ENCODE measurements at places on chromosomes 5 and 9.

DNA sequence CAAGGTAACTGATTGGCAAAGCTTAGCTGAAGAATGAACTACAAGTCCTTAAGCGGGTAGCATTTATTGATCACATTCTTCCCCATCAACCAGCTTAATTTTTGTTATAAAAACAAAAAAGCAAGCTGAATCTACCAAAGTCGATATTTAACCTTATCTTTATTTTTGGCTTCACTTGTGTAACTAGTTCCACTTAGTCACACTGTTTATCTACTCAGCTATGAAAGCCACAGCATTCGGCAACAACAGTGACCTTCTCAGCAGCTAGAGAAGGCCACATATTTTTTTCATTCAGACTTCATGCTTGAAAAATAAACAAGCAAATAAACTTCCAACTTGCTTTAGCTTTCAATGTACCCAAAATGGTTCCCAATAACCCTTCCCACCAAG lies 69.4 kb downstream of the KLHL3 start:
- DNase-seq = no peak

DNA sequence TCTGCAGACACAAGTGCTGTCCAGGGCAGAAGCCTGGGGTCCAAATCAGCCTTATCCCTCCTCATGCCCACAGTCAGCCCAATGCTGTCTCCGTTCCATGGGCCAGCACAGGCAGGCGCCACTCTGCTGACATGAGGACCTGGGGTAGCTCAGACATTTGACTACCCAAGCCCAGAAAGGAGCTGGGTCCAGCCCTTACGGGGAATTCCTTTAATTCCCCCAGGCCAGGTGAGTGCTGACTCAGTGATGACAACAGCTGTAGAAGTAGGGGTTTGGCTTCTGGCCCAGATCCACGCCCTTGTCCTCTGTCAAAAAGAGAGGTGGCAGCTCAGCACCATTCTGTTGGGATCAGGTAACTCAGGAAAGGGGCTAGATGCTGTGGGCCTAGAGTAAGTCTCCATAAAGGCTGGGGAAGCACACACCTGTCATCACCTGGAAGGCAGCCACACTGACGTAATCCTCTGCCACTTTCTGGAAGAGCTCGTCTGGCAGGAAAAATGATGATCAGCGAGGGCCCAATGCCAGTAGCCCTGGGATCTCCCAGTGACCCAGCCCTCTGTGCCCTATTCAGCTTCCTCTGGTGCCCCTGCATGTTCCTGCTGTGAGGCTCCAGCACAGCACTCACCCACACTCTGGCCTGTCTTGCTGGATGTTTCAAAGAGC lies 1.9 kb downstream of the RAB24 start:
- no peak for DNase-seq

DNA sequence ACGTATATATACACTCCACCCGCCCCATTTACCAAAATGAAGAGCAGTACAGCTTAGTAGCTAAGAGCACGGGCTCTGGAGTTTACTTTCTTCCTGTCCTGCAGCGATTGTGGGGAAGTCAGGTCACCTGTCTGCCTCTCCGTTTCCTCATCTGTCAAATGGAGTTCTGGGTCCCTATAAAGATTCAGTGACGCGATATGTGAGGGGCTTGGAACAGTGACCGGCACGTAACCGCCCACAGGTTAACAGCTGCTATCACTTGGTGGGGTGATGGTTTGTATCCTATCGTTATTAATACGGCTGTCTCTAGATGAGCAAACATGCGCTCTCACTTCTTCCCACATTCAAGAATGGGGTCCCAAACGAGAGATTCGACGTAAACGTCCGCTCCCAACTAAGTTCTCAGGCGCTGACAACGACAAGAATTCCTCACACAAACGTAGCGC lies 426 bp downstream of the FAM114A2 start:
- DNase-seq = peak; percentile 11

DNA sequence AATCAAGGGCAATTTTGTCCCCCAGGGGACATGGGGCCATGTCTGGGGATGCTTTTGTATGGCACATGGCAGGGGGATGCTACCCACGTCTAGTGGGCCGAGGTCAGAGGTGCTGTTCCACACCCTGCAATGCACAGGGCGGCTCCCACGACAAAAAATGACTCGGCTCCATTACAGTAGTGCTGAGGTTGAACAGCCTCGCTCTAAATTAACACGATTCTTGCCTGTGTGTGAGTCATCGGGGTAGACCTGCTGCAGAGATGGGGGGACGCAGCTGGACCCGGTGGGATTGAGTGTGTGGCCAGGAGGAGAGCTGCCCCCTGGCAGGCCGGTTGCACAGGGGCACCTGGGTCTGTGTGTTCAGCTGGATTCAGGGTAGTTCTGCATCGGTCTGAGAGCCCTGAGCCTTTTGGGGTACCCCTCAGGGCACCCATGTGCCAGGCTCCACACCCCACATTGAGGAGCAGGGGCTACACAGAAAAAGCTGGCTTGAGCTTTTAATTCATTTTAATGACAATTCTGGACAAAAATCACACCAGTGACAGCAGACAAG lies 20.0 kb upstream of the COL5A1 start:
- DNase-seq = no peak

DNA sequence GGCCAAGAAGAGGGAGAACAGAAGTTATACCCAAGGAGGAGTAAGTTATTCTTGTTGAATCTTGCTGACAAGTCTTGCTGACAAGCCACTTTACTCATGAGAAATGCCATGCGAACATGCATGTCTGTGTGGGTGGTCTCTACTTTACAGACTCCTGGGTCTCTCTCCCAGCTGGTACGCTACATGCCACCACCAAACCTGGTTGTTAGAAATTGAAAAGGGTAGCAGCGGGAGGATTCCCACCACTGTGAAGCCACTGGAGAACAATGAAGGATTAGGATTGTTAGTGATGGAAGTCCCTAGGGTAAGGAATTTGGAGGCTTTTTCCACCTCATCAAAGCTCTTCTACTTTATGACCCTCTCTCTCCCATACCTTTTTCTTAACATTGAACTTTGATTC lies 53.6 kb upstream of the GABRB2 start:
- no peak for DNase-seq

- DNase-seq = no peak
Measured at GRCh38 chr5:122880170-122880689, 34.8 kb downstream of the SNX24 start.

GRCh38 chr5:149679876-149680809 lies 50.0 kb upstream of the PPARGC1B start:
- no peak for DNase-seq

DNA sequence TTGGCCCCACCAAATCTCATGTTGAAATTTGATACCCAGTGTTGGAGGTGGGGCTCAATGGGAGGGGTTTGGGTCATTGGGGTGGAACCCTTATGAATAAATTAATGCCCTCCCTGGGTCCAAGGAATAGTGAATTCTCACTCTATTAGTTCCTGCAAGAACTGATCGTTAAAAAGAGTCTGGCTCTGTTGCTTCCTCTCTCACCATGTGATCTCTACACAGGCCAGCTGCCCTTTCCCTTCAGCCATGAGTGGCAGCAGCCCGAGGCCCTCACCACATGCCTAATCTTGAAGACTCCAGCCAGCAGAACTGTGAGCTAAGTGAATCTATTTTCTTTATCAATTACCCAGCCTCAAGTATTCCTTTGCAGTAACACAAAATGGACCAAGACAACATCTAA lies 106.0 kb downstream of the CAAP1 start:
- no peak for DNase-seq

DNA sequence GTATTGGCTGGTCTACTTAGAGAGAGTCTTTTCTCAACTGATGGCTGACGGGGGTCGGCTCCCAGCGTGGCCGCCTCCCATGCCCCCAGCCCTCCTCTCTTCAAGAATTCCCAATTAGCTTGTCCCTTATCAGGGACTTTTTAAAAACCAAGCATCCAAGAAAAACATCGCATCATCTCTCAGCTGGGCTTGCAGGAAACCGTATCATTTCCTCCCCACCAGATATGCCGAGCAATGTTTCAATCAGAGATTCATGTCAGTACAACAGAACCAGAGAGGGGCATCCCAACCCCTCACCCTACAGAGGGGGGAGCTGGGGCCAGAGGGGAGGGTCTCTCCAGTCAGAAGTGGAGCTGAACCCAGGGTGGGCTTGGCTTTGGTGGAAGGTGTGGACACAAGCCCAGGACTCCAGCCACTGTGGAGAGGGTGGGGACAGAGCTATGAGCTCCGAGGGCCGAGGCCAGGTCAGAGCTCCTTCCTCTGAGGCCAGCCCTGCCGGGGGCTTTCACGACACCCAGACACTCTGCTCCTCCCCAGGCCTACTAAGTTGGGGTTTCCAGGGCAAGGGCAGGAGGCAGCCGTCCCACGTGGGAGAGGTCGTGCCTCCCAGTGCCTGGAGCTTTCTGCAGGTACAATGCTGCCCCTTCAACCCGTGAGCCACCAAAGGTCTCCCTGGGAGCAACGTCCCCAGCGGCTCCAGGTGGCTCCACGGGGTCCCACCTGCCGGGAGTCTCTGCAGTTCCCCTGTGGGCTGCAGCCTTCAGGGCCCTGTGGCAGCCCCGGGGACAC lies 39.0 kb upstream of the TMEM250 start:
- no peak for DNase-seq

GRCh38 chr9:128885376-128885775 lies 3.4 kb downstream of the LRRC8A start:
- no peak for DNase-seq

- DNase-seq = no peak
Measured at GRCh38 chr5:112372543-112372942, 46.5 kb downstream of the EPB41L4A start.

GRCh38 chr9:33459115-33459514 lies 11.7 kb upstream of the AQP3 start:
- peak; percentile 29 for DNase-seq

DNA sequence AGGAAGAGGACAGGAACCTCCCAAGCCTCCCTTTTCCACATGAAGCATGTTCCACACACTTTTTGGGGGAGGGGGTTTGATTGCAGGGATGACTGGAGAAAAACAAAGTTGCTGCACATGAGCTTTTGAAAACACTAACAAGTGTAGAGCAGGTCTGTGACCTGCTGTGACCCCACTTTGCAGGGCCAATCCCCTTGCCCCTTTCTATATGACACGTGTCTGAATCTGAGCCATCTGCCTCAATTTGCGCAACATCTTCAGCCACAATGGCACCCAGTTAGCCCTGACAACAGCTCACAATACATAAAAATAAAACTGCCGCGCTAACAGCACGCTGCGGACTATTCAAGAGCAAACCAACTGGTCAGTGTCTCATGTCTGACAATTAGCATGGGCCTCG lies 227.8 kb upstream of the TBCA start:
- DNase-seq = no peak

- DNase-seq = no peak
Measured at GRCh38 chr5:60453186-60453976, 246.6 kb downstream of the DEPDC1B start.

GRCh38 chr9:1922026-1922425 lies 93.1 kb upstream of the SMARCA2 start:
- DNase-seq = no peak

DNA sequence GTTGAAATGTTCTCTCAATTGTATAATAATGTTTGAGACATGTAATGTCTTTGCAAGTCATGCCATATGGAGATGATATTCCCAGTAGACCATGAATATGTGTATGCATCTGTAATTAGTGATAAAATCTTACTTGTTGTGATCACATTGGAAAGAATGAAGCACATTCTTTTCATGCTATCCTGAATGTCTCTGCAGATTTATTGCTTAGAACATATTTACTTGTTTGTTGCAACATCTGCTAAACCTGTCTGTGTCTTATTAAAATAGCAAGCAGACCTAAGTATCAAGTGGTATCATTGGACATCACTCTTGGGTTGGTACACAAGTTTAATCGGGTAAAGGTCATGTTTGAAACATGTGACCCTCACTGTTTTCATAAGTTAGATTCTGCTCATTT lies 265.5 kb upstream of the CD180 start:
- no peak for DNase-seq

DNA sequence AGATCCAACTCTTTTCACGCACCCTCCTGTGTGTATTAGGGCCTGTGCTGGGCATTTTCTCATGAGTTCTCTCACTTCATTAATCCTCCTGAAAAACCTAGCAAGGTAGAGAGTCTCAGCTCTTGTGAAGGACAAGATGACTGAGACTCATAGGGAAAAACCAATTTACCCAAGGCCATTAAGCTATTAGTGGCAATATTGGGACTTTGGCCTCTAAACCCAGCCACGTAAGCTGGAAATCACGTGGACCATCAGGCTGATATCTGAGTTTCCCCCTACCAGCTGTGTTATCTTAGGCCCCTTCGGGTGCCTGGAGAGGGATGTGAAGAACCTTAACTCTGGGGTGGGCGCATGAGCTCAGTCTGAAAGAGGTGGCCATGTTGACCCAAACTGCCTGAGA lies 80.7 kb downstream of the ANKH start:
- DNase-seq = no peak

DNA sequence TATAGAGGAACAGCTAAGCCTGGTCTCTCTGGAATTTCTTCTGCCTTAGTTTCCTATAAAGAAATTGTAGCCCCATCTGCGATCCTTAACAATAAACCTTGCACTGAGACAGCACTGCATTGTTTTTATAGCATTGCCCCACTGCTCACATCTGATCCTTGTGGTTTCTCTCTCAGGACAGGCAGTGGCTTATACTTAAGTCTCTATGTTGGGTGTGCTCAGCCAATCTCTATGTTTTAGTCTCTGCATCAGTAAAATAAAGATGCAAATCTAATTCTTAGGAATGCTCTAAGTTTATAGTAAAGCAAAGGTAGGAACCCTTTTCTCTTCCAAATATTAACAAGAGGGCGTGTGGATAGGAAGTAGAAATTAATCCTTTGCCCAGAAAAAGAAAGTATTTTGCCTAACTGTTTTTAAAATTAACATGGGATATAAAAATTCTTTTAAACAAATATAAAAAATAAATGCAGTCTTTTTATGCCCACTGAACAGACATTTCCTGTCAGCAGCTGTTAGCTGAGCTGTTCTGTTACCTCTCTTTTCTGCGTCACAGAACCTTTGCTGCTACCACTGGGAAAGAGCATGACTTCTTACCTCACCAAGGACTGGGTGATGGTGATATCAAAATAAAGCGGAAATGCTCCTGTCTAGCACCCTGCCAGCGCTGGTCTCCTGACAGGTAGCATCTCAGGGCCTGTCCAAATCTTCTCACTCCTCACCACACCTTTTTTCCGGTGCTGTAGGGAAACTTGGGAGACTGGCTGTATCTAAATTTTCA lies 29.5 kb downstream of the MRPS27 start:
- no peak for DNase-seq

DNA sequence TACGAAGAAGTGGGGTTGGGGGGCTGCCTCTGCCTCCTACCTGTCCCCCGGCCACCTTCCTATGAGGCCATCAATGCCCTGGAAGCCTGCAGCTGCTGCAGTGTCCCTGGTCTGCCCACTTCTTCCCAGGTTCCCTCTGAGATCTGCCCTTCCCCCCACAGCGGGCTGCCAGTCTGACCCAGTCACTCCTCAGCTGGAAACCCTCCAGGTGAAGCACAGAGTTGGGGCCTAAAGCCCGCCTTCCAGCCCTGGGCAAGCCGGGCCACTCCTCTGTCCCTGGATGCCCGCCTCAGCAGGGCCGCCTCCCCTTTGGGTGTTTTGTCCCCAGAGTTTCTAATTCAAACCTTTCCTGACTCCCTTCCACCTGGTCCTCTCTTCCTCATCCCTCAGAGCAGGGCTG lies 137.0 kb downstream of the RXRA start:
- no peak for DNase-seq

All from CD4-positive, alpha-beta T cell (primary cell).